ENCODE measurements at places on chromosomes 11 and 22.

DNA sequence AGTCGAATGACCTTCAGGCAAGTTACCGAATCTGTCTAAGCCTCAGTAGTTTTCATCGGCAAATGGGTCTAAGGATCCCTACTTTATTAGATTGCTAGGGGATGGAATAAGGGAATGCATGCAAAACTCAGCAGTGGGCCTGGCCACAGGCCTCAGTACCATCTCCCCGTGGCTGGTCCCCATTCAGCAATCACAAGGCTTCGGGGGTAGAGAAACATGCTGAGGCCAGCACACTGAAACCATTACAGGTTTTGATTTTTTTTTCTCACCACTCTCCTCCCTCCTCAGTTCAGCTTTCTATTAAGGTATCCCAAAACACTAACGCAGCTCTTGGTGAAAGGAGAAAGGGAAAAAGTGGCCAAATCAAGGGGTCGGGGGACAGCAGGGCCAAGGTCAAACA lies 11.9 kb downstream of the KIRREL3 start:
- no peak for DNase-seq

GRCh38 chr11:107504981-107505380 lies 47.4 kb upstream of the CWF19L2 start:
- DNase-seq: no peak

- DNase-seq: no peak
Observed at GRCh38 chr22:38136607-38137006, 26.1 kb upstream of the BAIAP2L2 start.

DNA sequence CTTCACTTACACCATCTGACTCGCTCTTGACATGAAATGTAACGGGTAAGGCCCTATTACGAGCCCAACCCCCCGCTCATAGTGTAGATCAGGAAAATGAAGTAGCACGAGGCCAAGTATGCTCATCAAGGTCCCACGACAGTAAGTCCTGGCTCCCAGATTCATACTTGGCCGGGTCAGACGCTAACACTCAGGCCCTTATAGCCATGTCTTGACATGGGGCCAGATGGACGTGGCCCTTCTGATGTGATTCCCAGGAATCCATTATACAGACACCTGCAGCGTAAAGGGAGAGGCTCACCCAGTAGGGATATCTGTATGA lies 175.1 kb downstream of the CEP164 start:
- no peak for DNase-seq

DNA sequence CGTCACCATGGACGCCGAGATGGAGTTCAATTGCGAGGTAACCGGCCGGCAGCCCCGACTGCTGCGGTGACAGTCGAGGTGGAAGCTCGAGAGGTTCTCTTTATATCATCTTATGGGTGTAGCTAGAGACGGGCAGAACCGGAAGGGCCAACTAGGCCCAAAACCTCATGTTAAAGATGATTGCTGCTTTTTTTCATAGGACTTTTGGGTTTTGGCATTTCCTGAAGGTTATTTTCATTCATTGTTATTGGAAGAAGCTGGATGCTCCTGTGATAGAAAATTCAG lies 585 bp downstream of the NF2 start:
- DNase-seq: no peak

All from lower lobe of right lung (tissue), 2 donors.